ENCODE measurements at places on chromosomes 2 and 18.

- DNase-seq = no peak
These were observed 252.0 kb upstream of the SP5 start for GRCh38 chr2:170463206-170463537.

- DNase-seq = no peak
These were observed 90.4 kb upstream of the CBLN2 start for GRCh38 chr18:72634500-72634899.

- no peak for DNase-seq
These were observed 30.7 kb downstream of the FSHR start for GRCh38 chr2:49123600-49123999.

DNA sequence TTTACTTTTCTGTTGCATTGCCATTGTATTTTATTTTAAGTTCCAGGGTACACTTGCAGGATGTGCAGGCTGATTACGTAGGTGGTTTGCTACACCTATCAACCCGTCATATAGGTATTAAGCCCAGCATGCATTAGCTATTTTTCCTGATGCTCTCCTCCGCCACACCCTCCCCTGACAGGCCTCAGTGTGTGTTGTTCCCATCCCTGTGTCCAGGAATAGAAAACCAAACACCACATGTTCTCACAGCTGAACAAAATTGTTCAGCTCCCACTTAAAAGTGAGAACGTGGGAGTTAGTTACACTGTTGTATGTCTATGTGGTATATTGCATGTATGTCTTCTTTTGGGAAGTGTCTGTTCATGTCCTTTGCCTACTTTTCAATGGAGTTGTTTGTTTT, 1631.7 kb downstream of the DPP10 start:
- DNase-seq = no peak

DNA sequence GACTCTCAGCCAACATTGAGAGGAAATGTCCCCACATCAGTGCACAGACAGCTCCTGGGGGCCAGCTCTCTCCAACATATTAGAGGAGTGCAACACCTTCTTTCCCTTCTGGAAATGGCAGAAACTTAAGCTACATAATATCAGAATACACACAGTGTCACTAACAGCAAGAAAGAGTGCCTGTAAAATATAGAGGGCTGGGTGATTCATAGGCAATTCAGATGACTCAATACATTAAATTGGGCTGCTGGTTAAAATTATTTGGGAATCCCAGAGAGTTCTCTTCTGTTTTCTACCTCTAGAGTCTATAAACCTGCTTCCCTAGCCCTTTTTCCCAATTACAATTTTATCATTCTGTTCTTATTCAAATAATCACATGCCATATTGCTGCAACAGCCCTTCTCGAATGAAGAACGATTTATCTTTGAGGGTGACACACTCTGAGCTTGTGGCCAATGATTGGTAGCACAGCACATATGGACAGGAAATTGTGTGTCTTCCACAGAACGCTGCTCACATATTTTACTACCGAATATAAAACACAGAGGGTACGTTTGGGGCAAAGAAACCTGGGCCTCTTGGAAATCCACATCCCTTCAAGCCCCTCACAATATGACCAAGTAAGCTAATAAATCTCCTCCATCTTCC, 381.2 kb downstream of the MBD2 start:
- DNase-seq = no peak

- DNase-seq = no peak
These were observed 13.8 kb downstream of the ZNF512 start for GRCh38 chr2:27596627-27597026.

GRCh38 chr18:58045242-58046092, 1.4 kb downstream of the NEDD4L start:
- peak; percentile 77 for DNase-seq

GRCh38 chr2:180258041-180258537, 251.0 kb upstream of the CWC22 start:
- DNase-seq = no peak
